Endodermal cell (in vitro differentiated cells): ENCODE measurements at places on chromosomes 11 and 22.
A peak's percentile ranks its signal among the peaks of the same experiment; 100 is the strongest.

DNA sequence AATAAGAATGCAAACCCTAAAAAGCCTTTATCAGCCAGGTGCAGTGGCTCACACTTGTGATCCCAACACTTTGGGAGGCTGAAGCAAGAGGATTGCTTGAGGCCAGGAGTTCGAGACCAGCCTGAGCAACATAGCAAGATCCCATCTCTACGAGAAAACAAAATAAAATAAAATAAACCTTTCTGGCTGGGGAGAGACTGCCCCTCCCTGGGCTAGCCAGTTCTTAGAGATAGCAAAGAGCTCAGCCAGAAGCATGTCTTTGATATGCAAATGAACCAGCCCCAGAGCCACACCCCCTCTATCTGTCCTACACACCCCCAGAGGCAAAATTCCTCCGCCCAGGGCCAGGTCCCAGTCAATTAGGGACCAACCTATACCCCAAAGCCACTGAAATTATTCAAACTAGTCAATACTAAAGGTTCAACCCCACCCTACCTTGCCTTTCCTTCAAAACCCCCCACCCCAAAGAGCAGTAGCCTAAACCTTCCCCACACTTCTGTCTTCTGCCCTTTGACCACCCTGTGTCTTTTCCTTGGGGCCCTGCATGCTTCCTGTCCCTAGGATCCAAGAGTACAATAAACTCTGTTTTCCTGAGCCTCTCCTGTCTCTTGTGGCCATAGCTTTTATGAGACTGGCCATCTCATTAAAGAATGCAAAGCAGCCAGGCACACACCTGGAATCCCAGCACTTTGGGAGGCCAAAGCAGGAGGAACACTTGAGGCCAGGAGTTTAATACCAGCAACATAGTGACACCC is 37.3 kb upstream of the CXCR5 start:
- peak; percentile 60 for DNase-seq

DNA sequence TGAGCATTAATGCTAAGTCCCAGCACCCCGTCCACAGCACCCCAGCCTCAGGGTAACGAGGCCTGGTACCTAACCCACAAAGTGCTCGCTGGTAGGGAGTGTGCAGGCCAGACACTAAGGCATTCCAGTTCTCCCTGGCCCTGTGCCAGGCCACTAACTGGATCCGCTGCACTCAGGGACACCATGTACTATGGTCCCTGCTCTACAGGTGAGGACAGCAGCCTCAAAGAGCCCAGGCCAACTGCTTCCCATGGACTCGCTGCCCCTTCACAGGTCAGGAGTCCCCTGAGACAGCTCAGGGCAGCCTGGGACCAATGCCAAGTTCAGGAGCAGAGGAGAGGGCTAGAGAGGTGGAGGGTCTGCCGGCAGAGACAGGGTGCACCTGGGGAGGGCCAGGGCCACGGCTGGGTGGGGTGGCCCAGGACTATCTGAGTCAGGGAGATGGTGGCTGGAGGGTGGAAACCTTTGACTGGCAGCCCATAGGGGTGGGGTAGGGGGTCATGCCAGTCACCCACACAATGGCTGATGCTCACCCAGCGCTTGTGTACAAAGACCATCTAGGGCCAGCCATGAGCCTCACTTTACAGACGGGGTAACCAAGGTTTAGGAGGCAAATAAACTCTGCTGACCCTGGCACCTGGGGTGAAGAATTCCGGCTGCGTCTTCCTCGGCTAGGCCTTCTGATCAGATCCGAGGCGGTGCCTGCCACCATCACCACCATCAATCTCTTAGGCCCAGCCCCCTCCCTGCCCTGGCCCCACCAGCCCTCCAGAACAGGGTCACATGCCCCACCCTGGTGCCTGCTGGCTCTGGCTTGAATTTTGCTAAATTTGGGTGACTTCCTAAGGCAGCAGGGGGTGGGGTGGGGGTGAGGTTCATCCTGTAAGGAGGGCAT is 5.6 kb downstream of the OSBPL5 start:
- no peak for DNase-seq

DNA sequence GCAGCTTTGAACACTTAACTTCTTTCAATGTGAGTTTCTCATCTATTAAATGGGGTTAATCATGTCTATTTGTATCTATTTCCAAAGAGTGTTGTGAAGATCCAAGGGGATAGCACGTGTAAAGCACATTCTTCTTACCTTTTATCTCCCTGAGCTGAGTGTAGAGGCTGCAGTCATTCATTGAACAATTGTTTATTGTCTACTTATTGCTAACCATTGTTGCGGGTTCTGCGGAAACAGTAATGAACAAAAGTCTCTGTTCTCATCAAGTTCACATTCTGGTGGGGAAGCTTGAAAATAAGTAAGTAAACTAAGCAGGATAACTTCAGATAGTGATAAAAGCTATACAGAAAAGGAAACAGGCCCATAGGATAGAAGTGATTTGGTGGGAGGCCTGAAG is 27.4 kb upstream of the PLET1 start:
- DNase-seq = no peak

DNA sequence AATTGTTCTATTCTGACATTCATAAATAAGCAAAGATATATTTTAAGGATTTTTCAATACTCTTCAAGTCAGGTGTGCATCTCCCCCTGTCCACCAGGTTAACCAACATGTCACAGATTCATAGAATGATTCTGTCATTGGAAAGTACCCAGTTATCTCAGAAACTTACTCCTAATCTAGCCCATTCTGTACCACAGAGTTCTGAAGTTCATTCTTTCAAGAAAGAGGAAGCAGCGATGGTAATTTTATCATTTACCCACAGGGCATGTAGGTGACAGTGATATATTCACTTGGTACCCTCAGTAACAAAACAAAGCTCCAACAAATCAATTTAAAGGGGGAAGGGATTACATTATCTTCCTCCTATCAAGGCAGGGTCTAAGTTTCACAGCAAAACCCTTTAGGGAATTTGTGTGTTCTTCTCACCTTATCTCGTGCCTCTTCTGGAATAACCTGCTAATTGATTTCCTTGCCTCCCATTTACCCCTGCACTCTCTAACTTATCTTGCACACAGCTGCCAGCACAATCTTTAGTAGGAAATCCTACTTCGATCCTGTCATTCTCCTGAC is 19.0 kb upstream of the MPPED2 start:
- no peak for DNase-seq

DNA sequence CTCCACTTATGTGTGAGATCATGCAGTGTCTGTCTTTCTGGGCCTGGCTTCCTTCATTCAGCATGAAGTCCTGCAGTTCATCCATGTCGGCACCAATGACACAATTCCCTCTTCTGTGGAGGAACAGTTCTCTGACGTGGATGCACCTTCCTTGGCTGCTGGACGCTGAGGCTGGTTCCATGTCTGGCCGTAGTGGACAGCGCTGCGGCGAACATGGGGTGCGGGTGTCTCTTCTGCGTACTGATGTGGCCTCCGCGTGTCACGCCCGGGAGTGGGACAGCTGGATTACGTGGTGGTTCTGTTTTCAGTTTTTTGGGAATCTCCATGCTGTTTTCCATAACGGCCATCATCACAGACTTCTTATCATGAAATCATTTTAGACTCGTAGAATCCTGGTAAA is 16.9 kb upstream of the MUC2 start:
- no peak for DNase-seq

GRCh38 chr22:26273011-26273675 is 103.9 kb downstream of the SEZ6L start:
- no peak for DNase-seq
